Hematopoietic multipotent progenitor cell treated with erythropoietin and hydrocortisone succinate and interleukin-3 and kit ligand, for 6 days (in vitro differentiated cells): ENCODE measurements at places on chromosomes 2 and 18.

GRCh38 chr18:73594749-73595148, 552.9 kb downstream of the FBXO15 start:
- DNase-seq = no peak

DNA sequence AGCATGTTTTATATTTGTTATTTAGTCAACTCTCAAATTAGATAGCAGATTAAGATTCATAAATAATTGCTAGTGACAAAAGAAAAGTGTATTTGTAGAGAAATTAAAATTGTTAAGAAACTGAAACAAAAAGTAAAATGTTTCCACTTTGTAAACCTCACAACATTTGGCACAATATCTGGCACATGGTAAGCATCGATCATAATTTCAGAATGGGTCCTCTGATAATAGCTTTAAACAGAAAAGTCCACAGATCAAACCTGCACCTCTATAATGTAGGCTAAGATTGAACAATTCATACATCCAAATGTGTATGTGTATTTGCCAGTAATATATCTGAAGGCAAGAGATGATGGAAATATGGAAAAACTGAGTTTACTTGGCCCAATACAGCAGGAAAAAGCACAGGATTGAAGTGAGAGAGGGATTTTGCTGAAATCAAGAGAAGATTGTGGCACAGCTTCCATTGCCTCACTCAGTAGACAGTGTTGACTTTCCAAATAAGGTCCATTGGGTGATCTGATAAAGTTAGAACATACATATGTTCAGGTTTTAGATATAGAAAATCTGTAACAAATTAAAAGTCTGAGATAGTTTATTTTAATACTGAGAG, 39.4 kb downstream of the COBLL1 start:
- no peak for DNase-seq

DNA sequence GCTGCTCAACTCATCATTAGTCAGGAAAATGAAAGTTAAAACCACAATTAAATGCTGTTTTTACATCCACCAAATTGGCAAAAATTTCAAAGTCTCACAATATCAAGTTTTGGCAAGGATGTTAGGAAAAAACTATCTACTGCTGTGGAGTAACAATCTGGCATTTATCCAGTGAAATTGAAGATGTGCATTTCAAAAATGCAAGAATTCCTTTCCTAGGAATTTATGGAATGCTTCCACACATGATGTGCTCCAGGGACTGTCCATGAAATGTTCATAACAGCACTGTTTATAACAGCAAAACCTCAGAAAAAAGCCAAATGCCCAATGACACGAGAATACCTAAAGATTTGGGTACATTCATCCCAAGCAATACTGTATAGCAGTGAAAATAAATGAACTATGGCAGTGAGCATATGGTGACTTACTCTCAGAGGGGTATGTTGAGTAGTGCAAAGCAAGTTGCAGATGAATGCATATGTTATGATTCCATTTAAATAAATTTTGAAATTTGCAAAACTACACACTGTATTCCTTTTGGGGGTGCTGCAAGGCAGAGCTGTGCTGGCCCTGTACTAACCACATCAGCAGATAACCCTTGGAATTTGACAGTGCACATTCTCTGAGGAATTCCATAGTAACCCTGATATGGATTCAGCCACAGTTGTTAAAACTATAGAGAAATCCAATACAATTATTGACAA, 41.3 kb upstream of the GYPC start:
- DNase-seq = no peak

GRCh38 chr2:182207049-182207746, 219.6 kb downstream of the PDE1A start:
- no peak for DNase-seq

DNA sequence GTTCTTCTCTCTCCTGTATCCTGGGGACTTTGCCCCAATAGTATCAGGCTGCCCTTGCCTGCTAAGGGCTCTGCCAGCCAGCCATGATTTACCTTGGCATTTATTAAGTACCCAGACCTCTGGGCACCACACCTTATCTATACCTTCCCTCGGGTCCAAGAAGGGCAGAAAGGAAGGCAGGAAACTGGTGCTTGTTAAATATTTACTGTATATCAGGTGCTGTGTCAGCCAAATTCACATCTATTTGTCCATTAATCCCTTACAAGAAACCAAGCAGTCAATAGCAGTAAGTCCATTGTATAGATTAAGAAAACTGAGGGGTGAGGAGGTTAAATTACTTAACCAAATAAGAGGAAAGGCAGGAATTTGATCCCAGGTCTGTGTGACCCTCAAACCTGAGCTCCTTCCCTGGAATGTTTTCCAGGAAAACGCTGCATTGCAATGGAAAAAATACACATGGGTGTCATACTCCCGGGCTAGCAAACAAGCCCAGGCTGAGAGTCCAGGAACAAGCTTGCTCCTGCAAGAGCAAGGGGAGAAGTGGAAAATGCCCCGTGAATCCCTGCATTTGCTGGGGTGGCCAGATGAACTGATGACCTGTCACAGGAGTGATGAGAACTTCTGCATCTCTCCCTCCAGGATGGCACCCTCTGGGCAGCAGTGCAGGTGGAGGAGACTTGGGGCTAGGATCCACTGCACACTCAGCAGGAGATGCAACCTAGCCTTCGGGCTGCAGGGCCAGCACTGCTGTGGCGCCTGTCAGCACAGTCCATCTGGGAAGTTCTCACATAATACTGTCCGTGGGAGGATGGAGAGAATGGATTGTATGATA, 30.4 kb downstream of the CIB4 start:
- no peak for DNase-seq

DNA sequence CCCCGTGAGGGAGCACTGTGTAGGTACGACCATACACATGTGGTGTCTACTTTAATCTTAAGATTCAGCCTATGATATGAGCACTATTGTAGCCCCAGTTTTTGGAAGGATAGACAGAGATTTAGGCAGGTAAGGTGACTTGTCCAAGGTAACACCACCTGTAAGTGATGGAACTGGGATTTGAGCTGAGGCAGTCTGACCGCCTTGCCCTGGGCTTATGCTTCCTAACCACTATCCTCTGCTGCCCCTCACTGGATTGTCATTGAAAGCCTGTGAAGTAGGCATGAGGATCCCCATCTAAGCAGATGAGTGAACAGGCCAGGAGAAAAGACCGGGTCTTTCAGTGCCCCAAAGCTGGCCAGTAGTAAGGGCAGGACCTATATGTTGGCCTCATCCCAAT, 343.8 kb downstream of the CYRIA start:
- no peak for DNase-seq

DNA sequence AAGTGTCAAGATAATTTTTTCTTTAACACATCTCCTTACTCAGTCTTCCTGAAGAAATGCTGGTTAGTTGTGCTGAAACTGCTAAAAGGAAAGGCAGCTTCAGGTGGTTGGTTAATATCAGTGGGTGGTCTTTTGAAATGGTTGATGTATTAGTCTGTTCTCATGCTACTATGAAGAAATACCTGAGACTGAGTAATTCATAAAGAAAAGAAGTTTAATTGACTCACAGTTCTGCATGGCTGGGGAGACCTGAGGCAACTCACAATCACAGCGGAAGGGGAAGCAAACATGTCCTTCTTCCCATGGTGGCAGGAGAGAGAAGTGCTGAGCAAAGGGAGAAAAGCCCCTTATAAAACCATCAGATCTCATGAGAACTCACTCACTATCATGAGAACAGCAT, 125.9 kb upstream of the CYRIA start:
- no peak for DNase-seq

- DNase-seq = peak; percentile 65
Observed at GRCh38 chr18:63444580-63444979, 22.3 kb upstream of the VPS4B start.
